COR-L47 (cell line): ENCODE measurements at places on chromosomes 2 and 18.

- DNase-seq = no peak
These were observed 337.8 kb downstream of the CDH2 start for GRCh38 chr18:27839141-27839540.

- DNase-seq = no peak
These were observed 86.9 kb downstream of the VSNL1 start for GRCh38 chr2:17627434-17627833.

DNA sequence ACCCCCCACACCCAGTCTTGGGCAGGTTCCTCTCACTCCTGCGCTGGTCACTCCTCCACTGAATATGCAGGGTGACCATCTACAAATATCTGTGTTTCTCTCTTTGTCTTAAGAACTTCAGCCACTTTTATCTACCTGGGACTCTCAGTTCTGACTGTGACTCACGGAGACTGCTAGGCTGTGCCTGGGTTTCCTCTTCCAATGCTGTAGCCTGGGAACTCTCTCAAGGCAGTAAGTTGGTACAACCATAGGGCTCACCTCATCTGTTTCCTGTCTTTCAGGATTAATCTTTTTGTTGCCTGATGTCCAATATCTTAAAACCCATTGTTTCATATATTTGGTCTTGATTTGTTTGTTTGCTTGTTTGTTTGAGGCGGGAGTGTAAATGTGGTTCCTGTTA lies 47.2 kb upstream of the ZNF396 start:
- no peak for DNase-seq

DNA sequence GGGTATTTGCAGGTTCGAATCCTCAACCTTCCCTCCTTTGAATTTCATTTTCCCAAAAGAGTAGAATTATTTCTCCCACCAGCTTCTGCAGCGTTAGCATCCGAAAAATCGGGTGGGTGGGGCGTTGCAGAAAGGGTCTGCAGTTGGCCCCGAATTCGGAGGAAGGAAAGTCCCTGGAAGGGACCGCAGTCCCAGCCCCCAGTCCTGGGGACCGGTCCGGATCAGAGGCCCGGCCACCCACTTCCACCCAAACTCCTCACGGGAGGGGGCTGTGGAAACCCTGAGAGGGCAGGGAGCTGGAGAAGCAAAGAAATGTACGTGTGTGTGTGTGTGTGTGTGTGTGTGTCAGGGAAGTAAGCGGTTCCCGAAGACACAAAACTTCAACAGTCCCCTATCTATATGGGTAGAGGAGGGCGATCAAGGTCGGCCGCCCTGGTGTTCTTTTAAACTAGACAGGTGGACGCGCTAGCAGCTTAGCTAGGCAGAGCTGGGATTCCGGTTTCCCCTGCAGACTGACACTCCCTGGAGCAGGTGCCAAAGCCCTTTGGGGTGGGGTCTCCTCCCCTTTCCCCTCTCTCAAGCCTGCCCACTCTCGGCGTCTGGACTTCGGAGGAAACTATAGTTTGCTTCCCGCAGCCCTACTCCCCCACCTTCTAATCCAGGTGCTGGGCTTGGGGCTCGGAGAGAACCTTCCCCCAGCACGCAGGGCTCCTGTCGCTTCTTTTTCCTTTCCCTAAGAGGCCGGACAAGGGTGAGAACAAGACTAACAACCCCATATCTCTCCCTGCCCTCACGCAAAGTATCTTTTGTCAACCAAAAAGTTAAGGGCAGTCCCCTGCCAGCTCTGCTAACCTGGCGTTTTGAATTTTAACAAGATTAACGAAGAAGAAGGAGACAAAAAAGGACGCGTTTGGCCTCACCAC lies 4.8 kb upstream of the ONECUT2 start:
- DNase-seq = no peak

DNA sequence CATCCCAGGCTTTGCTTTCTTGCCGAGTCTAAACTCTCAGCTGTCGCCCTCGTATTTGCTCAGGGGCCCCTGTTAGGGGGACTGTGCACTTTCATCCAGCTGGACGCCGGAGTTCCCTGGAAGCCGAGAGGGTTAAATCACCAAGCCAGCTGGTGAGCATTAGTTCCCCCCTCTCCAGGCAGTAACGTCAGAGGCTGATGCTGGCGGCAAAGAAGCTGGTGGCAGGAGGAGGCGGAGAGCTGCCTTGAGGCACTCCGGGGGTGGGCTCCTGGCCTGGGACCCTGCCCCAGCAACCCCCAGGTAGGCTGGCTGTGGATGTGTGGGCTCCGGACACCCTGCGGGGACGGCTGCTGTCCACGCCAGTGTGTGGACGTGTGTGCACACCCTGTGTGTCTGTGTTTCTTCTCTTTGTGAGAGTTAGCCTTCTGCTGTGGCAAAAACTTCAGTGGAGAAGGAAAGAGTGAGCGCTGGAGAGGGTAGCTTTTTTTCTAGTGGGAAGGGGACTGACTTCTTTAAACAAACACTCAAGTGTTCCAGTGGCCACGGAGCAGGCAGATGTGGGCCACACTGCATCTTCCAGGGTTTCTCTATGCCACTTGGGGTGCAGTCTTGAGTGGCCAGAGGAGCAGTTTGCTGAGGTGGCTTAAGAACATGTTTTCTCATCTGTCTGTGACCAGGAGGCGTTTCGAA lies 84.7 kb downstream of the GLI2 start:
- DNase-seq = no peak
